HuH-7.5 (cell line): ENCODE measurements at places on chromosomes 3 and 15.

DNA sequence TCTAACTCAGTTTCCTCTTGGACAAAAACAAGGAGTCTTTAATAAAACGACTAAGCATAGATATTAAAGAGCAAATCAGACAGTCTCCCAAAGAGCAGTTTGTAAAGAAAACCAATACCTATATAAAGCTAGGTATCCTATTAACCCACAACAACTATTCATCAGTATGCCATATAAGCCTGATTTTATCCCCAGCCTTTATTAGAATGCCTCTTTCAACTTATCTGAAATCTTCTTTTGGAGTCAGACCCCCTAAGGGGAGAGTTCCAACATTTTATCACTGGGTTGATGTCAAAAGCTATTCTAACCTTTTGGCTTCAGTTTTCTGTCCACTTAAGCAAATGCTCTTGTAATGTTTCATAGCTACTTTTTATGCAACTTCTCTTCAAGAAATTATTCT is 17.8 kb downstream of the MAP2K5 start:
- DNase-seq, result no peak

- no peak for DNase-seq
These were observed 17.7 kb downstream of the TTC21A start for GRCh38 chr3:39124876-39125840.

- DNase-seq, result peak; percentile 73
These were observed 1.3 kb upstream of the KLHL40 start for GRCh38 chr3:42683875-42684598.

- no peak for DNase-seq
These were observed 8.3 kb downstream of the B3GALNT1 start for GRCh38 chr3:161096771-161097367.

- no peak for DNase-seq
These were observed 31.0 kb downstream of the PLXNA1 start for GRCh38 chr3:127013758-127014535.

DNA sequence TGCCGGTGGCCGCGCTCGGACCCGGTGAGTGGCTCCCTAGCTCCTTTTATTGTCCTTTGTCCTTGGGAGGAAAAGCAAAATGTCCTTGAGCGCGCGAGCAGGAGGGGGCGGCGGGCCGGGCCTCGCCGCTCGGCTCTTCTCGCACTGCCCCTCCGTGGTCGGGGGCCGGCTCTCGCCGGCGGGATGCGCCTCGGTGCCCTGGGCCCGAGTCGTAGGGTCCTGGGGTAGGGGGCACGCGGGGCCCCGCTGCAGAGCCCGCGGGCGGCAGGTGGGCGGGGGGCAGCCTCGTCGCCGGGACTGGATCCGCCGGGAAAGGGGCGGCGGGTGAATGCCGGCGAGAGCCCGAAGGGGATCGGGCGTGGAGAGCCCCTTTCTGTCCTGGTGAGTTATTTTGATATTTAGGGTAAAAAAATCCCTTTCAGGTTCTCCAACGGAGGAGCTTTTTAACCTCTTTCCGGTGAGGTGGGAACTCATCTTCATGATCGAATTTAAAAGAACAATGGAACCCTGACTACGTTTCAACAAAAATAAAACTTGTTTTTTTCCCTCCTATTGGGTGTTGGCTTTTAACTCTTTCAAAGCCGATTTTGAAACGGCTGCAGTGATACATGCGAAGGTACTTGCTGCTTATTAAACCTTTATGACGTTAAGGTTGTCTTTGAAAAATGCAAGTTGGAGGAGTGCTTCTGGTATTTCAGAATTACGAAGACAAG is 16.8 kb upstream of the CHD2 start:
- DNase-seq, result no peak

DNA sequence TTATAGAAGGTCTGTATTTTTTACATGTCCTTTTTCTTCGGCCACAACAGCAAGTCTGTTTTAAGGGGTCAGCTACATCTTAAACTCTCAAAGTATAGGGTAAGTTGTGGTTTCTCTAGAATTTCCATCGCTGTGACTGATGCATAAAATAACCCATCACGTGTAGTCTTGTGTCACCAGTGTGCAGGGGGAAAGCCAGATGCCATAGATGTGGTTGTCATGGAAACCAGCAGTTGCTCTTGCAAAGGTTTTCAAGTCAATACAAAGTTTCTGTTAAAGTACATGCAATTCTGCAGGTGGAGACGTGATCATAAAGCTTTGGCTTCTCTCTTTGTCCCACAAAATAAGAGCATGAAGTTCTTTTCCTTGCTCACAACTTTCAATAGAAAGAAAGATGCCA is 210.3 kb upstream of the ONECUT1 start:
- no peak for DNase-seq

- no peak for DNase-seq
These were observed 57.6 kb downstream of the ADAMTS17 start for GRCh38 chr15:100284191-100284590.

DNA sequence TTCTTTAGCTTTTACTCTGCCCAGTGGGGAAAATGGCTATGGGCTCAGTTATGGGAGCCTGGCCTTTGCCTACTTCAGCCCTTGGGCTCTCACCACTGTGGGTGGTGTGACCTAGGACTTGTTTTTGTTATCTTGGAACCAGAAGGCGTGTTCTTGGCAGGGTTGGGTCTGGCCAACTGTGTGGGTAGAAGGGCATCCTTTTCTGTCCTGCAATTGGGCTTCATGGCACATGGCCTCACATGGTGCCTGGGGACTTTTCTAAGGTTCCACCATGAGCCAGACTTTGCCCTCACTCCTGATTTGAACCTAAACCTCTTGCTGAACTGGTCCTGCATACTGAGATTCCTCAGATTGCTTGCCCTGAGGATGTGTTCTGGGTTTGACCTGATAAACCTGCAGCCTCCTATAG is 1.7 kb downstream of the GLYCTK start:
- DNase-seq, result no peak

DNA sequence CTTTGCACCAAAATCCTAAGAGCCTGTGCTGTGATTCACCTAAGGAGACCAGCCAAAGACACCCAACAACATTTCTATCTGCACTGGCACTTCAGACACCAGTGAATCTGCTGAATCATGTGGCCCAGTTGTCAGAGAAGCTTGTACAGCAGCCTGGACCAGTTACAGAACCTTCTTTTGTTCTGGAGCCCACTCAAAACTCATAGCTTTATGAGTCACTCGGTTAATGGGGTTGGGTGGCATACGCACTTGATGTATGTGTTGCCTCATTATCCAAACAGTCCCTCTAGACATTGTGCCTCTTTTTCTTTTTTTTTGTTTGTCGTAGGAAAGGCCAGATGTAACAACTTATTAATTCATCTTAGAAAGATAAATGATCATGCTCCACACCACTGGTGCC is 25.6 kb upstream of the GOLGA6L2 start:
- no peak for DNase-seq

DNA sequence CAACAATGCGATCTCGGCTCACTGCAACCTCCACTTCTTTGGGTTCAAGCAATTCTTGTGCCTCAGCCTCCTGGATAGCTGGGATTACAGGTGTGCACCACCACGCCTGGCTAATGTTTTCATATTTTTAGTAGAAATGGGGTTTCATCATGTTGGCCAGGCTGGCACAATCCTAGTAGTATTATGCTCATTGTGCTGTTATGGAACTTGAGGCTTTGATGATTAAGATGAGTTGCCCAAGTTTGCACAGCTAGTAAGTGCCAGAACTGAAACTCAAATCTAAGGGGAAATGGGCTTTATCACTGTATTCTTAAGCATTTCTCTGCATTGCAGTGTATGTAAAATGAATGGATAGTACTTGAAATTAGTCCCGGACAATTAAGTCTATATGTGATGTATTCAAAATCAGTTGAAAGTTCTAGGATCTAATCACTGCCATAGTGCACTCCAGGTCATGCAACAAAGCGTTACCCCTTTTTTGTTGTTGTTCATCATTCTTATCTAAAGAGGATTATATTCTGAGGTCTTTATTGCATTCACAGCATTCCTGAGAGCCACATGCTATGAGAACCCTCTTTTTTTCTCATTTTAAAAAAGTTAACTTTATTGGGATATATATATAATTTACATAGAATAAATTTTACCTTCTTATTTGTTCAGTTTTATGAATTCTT is 378.7 kb upstream of the CNTN6 start:
- no peak for DNase-seq

DNA sequence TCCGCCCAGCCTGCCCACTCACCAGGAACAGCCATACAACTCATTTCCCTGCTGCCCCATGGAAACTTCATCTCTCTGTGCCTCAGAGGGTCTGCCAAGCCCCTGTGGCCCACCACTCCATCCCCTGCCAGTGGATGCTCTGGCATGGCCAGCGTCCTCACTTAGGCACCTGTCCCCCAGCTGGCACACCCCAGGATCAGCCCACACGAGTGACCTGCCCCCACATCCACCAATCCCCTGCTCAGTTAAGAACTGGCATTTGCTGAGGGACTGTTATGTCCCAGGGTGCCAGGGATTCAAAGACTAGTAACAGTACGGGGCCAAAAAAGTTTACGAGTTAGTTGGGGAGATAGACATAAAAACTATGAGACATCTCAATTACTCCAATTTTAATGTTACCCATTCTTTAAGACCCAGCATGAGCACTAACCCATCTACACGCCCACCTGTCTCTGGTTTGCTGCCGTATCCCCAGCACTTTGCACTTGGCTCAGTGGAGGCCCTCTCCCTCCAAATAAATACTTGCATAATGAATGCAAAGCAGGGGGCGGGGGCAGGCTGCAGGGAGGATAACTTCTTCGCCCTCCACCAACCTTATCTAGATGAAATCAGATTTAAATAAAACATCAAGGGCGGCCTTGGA is 11.6 kb upstream of the BAHD1 start:
- no peak for DNase-seq

DNA sequence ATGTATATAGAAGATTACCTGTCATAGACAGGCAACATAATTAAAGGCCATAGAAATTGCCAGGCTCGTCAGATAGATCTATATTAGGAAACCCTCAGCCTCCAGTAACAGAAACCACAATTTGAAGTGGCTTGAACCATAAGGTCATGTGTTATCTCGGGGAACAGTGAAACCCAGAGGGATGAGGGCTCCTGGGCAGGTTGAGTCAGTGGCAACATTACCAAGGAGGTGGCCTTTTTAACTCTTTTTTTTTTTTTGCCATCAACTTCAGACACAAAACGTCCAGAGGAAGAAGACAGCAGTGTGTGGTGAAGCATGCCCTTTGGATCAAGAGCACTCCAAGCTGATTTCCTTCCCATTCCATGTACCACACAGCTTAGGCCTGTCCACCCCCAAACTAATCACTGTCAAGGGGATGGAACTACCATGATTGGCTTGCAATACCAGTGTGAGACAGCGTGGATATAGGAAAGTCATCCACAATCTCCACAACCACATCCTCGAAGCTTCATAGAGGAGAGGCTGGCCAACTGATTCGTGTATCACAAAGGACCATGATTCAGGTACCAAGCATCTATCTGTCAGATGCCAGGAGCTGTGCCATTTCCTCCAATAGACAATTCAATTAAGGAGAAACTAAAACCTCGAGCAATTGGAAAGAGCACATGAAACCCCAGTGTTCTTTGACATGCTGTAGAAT is 999 bp upstream of the KIF7 start:
- DNase-seq, result no peak

DNA sequence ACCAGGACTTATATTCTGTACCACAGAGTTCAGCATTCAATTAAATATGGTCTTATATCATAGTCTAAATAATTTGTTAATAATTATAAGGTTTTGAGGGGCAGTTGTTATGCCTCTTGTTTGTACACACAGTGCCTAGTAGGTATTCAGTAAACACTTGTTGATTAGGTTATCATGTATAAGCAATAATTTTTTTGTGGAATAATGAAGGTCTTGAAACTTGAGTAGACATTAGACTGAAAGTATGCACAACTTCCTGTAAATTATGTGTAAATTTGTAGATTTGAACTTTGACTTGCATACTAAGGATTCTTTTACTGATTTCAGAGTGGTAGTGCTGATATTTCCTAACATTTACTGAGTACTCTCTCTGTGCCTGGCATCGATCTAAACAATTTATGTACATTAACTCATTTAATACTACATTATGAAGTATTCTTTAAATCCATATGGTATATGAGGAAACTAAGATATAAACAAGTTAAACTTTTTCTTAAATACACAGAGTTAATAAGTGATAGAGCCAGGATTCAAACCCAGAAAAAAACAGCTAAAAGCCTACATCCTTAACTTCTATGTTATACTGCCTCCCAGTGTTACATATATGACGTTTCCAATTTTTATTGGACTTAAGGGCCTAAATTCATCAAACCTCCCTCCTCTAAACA is 65.1 kb downstream of the GLCE start:
- DNase-seq, result no peak

DNA sequence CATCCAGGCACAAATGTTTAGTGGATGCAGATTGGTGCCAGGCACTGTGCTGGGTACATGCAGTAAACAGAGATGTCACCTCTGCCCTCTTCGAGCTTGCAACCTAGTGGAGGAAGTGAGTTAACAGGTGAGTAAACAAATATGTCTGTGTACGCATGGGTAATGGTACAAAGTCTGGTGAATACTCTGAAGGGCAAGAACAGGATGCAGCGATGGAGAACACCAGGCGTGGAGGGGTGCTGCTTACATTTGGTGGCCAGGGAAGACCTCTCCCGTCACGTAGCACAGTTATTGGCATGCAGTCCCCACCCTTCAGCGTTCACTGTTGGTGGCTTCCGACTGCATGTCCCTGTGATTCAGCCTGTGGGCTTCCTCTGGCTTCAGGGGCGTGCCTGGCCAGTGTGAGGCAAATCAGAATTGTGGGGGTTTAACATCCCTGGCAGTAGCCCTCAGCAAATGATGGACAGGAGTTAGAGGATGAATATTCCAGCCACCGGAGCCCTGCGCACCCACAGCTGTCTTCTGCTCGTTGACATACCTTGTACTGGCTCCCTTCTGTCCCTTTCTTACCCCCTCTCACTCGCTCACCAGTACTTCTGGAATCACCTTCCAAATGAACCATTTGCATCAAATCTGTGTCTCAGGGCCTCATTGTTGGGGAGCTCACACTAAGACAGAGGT is 9.1 kb upstream of the HDAC11 start:
- DNase-seq, result peak; percentile 80

GRCh38 chr3:17972476-17972875 is 230.0 kb upstream of the TBC1D5 start:
- DNase-seq, result no peak

GRCh38 chr15:25403771-25404170 is 35.1 kb downstream of the UBE3A start:
- no peak for DNase-seq

- DNase-seq, result no peak
These were observed 942 bp downstream of the ELP6 start for GRCh38 chr3:47512416-47513124.

DNA sequence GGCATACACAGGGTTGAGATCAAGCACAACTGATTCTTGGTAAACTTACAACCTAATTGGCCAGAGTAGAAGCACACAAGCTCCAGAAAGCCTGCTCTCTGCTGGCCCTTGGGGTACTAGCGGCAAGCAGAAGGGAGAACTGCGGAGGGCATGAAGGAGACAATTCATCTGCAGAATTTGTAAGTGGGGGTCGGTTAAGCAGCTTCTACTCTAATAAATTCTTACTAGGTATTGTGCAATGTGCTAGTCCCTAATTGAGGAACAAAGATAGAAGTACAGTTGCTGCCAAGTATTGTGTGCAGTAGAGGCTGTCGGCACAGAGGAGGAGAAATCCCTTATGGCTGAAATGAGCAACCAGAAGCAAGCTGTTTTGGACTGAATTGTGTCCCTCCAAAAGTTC is 91.2 kb upstream of the VEPH1 start:
- DNase-seq, result no peak

- DNase-seq, result no peak
These were observed 671.9 kb upstream of the CBLB start for GRCh38 chr3:106540743-106541142.

GRCh38 chr3:146125951-146126350 is 35.0 kb downstream of the PLOD2 start:
- no peak for DNase-seq

- no peak for DNase-seq
These were observed 69.2 kb downstream of the GOLGA8B start for GRCh38 chr15:34514251-34514670.

GRCh38 chr3:9623148-9623547 is 26.2 kb upstream of the MTMR14 start:
- DNase-seq, result no peak
